ENCODE measurements at places on chromosomes 3 and 15.

DNA sequence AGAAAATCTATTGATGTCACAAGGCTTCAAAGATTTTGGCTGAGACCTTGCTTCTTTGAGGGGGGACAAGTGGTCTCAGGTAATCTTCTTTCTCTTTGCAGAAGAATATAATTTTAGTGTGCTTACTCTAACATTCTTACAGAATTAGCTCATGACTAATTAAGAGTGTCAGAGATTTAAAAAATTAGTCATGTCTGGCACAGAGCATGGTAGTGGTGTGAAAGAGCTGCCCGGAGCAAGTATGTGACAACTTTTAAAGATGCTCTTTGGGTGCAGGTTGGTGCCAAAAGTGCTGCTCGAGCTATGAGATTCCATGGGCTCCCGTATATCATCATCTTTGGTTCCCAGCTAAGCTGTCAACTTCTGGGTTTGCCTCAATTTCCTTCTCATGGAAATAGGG lies 31.1 kb downstream of the CYP19A1 start:
- DNase-seq: no peak

GRCh38 chr3:74465715-74466410 lies 148.6 kb downstream of the CNTN3 start:
- no peak for DNase-seq

- DNase-seq: no peak
Observed at GRCh38 chr3:30668051-30668609, 61.7 kb downstream of the TGFBR2 start.

DNA sequence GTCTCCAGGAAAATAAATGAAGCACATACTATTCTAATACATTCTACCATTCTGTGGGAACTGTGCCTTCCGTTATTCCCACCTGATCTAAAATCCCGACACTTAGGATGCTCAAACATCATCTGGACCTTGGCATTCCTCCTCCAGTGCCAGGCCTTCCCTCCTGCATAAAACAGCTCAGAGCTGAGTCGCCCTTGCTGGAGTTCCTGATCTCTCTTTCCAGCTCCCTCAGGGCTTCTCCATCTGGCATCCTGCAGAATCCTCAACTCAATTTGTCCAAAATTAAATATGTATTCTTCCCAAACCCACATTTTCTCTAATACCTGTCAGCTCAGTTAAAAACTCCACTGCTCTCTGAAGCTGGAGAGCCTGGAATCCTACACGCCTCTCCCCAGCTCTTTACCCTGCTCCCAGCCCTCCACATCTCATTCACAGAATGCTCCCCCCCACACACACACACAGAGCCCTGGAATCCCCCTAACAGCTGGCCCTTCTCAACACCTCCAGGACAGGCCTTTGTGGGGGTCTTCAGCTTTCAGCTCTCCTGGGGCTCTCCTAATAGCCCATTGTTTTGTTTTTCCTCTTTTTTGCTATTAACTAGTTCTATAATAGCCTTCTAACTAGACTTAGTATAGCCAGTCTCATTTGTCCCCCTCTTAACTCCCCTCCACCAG lies 78.5 kb downstream of the HMG20A start:
- DNase-seq: no peak

DNA sequence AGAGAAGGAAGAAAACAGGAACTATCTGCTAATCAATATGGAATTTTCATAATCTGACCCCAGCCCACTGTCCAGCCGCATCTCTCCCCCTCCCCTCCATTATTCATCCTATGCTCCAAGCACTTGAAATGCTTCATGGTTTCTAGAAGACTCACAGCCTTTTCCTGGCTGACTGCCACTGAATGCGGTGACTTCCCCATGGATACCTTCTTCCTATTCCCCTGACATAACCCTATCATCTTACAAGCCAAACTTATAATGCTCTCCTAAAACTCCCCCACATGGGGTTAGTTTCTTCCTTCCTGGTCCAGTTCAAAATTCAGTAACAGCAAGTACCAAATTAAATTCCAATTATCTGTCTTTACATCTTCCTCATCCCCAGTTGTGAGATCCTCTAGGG lies 31.2 kb upstream of the PTX3 start:
- no peak for DNase-seq

DNA sequence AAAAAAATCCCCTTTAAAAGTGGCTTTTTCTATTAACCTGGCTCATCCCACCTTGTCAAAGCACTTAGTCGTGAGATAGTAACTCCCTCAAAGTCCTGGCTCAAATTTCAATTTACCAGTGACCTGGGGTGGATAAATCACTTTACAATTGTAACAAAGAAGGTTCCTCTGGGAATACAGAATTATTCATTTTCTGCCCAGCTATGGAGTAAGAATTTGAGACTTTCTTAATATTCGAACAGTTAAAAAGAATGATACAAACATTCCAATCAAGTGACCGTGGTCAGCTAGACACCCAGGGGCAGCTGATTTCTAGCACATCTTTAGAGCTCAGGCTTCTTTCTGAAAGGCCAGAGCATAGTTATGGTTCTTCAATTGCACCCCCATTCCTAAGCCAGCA lies 291.0 kb upstream of the TGFBR2 start:
- DNase-seq: no peak

GRCh38 chr3:139296141-139296718 lies 47.6 kb upstream of the MRPS22 start:
- no peak for DNase-seq

DNA sequence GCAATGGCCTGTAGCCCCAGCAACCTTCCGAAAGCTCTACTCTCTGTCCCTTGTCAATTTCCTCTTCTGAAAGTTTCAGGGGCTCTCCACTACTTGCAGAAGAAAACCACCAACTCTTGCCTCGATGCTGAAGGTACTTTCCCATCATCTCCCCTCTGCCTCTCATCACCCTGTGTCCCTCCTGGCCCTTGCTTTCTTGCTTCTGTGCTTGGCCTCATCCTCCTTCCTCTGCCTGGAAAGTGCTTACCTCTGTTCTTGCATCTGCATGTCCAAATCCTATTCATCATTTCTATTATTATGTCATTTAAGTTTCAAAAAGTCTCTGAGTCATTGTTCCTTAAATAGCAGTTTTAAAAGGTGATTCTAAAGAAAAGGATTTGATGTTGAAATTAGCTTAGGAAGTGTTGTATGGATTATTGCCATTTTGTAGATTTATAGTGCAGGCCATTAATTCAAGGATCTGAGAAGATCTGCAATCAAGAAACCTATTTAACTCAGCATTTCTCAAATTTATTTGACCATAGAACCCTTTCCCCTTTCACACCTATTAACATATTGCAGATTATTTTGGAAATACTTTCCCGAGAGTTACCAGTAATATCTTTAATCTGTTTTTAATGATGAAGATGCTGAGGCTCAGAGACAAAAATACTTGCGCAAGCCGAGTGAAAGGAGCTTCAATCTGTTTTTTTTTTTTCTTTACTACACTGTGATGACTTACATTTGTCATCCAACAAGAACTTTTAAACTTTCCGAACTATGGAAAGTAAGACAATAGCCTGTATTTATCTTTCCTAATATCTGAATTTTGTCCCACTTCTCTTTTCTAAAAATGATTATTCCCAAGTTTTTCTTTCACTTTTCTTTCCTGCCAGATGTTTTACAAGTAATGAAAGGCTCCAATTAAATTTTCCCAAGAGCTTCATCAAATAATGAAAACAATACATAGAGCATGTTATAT lies 22.3 kb upstream of the CFAP161 start:
- DNase-seq: no peak

DNA sequence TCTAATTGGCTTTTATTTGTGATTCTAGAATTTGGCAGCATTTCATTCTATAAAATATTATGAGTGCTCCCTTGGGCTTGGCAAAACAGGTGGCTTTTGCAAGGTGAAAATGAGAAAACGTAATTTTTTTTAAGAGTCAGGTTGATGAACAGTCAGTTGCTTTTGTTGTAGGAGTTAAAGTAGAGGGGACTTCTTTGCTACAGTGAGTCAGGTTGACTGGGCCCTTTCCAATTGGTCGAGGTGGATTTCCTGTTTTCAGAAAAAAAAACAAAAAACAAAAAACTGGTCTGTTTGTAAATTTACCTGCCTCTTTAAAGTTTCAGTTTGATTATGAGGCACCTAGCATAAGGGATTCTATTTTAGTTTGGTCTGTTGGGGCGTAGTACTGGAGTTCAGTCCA lies 1469.4 kb upstream of the GBE1 start:
- DNase-seq: no peak

- no peak for DNase-seq
Observed at GRCh38 chr3:152291649-152292066, 22.9 kb downstream of the MBNL1 start.

GRCh38 chr3:119778811-119779210 lies 3.1 kb upstream of the NR1I2 start:
- no peak for DNase-seq

DNA sequence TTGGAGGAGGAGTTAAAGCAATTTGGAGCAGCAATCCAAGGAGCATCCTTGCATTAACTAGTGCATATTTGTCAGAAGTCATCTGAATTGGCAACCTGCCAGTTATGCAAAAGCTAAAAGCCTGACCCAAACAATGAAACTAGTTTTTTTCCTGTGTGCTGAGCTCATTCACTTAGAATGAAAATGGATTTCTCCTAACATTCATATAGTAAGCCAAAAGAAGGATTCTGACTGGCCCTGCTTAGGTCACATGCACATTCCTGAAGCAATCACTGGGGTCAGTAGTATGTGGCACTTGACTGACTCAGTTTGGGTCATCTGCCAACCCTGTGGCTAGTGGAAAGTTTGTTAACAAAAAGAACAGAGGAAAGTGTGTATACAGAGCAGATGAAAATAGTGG lies 30.5 kb downstream of the OXSM start:
- no peak for DNase-seq

- DNase-seq: no peak
Observed at GRCh38 chr3:53464424-53464823, 30.0 kb upstream of the CACNA1D start.

DNA sequence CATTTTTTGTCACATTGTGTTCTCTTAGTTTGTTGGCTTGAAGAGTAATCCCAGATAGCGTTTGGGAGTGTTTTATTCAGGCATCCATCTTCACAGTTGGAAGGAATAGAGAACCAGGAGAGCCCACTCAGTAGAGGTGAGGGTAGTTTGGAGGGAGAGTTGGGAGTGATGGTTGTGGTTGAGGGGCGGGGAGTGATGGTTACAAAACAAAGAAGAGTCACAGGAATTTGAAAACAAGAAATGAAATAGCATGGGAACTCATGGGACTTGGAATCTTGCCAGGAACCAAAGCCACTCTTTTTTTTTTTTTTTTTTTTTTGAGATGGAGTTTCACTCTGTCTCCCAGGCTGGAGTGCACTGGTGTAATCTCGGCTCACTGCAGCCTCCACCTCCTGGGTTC lies 36.3 kb downstream of the DUT start:
- no peak for DNase-seq

DNA sequence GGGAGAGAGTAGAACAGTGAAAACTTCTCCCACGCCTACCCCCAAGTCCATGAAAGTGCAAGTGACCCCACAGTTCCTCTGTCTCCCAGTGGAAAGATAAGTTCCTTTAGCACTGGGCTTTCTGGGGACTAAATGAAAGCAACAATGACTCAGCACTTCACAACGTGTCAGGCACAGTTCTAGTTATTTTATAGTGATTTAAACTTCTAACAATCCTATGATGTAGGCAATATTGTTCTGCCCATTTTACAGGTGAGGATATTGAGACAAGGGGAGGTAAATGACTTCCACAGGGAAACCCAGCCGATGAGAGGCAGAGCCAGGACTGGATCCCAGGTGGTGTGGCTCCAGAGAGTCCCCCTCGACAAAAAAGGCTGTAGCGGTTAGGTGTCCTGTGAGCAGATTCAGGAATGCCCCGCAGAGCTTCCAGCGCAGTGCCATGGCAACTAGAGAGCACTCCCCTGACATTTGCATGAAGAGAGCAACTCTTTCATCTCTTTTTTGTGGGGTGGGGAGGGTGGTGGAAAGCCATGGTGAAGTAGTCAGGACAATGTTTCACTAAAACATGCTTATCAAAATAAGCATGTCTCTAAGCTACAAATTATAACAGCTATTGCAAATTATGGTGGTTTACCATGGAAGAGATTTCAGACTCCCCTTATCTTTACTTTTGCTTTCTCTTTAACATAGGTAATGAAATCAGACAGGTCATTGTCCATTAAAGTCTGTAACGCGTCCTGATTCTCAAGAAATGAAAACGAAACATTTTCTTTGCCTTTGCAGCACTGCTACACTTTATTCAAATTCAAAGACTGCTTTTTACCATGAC lies 62.1 kb downstream of the NR2F2 start:
- no peak for DNase-seq

DNA sequence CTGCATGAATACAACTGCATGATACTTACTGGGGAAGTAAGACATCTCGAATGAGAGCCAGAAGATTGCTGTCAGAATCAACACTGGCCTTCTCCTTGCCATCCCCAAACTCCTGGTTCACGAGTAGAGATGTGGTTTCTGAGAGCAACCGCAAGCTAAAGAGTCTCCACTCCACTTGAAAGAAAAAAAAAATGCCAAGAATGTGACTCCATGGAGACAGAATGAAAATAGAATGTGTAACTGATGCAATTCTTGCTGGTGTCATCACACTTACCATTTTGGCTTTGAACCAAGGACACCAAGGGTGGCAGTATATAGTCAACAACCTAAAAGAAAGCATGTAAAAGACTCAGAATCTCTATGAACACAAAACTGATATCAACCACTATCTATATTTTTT lies 280.4 kb downstream of the ULK4 start:
- no peak for DNase-seq

DNA sequence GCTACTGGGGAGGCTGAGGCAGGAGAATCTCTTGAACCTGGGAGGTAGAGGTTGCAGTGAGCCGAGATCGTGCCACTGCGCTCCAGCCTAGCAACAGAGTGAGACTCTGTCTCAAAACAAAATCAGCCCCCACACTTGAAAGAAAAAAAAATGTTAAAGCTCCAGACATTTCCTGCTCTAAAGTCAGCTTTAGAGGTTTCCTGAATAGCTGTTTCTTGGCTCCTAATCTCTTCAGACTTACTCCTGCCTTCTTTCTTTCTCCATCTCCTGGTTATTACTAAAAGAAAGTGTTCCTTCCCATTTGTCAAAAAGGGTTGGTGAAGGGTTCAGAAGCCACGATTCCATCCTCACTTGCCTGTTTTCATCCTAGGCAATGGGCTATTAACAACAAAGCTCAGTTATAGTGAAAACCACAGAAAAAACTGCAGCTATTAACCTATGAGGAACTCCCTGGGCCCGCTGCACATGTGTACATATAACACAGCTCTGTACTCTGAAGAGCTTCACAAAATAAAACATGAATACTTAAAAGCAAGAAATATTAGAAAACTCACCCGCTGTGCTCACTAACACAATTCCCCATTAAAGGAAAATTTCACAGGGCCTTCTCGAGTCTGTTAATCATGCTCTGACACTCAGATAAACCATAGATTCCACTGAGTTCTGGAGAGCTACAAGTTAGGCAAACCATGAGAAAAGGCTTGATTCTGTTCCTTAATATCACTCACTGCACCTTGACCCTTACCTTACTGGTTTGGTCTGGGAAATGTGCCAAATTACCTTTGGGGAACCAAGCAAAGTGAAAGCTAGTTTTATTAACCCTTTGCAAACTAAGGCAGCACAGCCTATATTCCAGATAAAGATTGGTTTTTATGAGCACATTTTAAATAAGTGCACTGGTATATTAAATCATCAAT lies 89.9 kb upstream of the TSPAN3 start:
- no peak for DNase-seq

- DNase-seq: no peak
Observed at GRCh38 chr3:163391407-163392181, 1686.7 kb downstream of the SI start.

GRCh38 chr3:57484563-57484962 lies 59.6 kb downstream of the DNAH12 start:
- DNase-seq: no peak

All from stimulated activated naive CD8-positive, alpha-beta T cell treated with anti-CD3 and anti-CD28 coated beads, Interleukin-15, amount 100 ng/mL, for 72 hours (primary cell).